ENCODE measurements at places on chromosomes 5 and 9.

- DNase-seq, result no peak
These were observed 311.8 kb downstream of the DNAH5 start for GRCh38 chr5:13632676-13633075.

GRCh38 chr9:13139641-13140171 lies 139.8 kb downstream of the MPDZ start:
- DNase-seq, result peak; percentile 61

DNA sequence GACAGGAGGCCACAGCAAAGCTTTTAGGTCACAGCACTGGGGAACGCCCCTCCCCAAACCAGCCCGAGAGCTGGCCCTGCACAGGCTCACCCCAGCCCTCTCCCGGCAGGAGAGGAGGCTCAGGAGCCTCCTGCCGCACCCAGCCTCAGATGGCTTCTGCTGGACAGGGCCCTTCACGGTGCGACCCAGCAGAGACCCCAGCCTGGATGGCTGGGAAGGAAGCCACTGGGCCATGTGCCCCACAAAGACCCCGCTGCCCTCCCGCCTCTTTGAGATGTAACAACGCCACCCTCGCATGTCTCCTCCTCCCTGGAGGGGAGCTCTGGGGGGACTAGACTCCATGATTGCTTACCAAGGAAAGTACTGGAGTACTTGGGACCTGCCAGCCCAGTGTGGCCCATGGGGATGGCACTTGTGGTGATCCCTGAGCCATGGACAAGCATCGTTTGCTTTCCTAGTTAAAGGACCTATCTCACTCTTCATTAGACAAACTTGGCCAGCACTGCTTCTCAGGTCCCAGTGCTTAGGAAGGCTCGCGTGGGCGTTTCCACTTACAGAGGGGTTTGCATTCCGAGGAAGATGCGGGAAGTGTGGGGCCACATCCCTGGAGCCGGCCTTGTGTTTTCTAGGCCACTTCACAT lies 9.0 kb downstream of the MYMK start:
- DNase-seq, result no peak

DNA sequence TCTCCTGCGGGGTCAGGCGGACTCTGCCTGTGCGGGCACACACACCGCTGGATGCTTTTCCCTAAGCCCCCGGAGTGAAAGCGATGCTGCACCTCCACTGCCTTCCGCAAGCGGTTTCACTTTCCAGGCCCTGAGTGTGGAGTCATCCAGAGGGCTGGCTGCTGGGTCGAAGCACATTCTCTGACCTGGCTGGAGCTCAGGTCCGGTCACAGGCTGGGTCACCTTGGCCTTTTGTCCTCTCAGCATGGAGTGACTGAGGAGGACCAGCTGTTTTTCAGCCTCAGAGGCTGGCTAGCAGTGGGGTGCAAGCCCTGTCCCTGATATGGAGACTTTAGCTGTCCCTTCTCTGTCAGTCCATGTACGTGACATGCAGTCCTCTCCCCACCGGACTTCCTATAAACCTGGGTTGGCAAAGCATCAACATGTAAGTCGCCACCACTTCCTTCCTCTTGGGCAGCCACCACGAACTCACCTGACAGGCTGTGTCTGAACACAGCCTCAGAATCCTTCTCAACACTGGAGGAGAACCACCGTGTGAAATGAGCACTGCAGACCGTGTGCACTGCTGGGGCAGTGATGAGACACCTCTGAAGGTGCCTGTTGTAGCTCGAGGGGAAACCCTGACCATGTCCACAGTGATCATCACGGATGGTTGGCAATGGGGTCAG lies 51.3 kb downstream of the GADD45G start:
- no peak for DNase-seq

DNA sequence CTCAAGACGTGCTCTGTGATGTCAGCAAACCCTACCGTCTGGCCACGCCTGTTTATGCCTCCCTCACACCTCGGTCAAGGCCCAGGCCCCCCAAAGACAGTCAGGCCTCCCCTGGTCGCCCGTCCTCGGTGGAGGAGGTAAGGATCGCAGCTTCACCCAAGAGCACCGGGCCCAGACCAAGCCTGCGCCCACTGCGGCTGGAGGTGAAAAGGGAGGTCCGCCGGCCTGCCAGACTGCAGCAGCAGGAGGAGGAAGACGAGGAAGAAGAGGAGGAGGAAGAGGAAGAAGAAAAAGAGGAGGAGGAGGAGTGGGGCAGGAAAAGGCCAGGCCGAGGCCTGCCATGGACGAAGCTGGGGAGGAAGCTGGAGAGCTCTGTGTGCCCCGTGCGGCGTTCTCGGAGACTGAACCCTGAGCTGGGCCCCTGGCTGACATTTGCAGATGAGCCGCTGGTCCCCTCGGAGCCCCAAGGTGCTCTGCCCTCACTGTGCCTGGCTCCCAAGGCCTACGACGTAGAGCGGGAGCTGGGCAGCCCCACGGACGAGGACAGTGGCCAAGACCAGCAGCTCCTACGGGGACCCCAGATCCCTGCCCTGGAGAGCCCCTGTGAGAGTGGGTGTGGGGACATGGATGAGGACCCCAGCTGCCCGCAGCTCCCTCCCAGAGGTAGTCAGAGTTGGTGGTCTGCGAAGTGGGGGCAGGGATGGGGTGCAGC lies 103.2 kb downstream of the PPARGC1B start:
- no peak for DNase-seq

GRCh38 chr9:112971415-112971814 lies 40.6 kb downstream of the ZNF883 start:
- DNase-seq, result no peak

GRCh38 chr9:98104445-98104881 lies 14.6 kb downstream of the TRIM14 start:
- no peak for DNase-seq

GRCh38 chr5:33312571-33313549 lies 127.9 kb upstream of the TARS1 start:
- peak; percentile 87 for DNase-seq

DNA sequence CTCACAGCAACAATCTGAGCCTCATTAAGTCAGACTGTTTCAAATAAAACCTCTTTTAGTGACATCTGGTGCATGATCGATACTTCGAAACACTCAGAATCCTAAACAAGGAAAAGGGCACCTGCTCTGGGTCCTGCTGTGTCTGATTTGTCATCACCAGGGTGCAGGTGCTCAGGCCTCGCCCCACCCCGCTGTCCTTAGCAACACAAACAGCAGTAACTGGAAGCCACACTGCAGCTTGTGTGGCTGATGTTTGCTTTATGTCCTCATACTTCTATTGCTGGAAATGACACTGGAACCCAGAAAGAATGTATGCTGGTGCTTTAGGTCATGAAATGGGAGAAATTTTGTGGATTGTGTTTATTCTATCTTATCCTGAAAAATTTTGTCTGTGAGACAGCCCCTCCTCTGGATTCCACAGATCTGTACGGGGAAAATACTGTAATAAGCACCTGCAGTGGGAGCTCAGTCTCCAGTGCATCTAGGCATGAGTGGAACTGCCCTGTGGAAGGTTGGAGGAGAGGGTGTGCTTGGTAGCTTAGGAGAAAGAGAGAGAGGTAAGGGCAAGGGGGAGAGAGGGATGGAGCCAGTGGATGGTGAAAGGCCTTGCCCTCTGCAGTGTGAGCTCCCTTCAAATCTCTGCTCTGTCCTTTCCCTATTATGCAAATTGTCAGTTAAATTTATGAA lies 284.2 kb downstream of the SMARCA2 start:
- no peak for DNase-seq

DNA sequence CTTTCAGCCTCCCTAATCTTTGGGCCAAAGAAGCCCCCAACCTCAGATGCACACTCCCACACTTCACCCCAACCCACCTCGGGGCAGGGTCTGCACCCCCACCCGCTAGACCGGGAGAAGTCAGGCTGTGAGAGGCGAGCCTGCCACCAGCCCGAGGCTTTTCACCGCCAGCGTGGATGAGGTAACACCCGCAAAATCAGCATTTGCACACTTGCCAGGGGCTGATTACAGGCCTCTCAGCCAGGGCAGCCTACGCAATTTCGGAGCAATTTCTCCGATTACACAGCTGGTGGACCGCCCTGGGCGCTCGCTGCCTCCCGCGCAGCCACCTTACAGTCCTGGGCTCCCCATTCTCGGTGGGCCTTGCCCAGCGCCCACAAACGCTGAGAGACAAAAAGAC lies 68.5 kb downstream of the FOXD1 start:
- DNase-seq, result no peak

GRCh38 chr5:147882586-147883313 lies 4.2 kb downstream of the SCGB3A2 start:
- no peak for DNase-seq

DNA sequence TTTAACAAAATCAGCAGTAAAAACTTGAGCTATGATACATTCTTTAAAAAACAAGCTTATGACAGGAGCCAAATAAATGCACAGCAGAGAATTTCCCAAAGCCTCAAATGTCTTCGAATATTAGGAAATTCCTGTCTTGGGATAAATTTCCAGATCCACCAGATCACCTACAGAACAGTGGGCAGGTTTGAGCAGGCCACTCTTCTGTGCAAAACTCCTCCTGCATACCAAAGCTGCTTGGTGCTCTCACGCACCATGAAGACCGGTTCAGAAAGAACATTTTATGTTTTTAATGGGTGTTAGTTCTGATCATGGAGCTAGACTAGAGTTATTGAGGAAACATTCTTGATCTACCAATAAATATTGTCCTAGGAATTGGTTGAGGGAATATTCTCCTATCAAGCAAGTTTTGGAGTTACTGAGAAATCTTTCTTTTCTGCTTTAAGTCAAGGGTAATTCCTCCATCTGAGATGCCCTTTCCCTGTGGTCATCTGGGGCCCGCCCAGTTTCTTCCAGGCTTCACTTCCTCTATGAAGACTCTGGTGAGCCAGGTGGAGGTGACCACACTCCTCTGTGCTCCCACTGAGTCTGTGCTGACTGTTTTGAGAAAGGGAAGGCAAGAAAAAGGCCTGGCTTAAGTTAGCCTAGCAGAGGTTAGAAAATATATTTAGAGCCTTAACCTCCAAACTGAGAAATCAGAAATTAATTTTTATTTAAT lies 17.9 kb downstream of the TNFSF15 start:
- DNase-seq, result no peak

DNA sequence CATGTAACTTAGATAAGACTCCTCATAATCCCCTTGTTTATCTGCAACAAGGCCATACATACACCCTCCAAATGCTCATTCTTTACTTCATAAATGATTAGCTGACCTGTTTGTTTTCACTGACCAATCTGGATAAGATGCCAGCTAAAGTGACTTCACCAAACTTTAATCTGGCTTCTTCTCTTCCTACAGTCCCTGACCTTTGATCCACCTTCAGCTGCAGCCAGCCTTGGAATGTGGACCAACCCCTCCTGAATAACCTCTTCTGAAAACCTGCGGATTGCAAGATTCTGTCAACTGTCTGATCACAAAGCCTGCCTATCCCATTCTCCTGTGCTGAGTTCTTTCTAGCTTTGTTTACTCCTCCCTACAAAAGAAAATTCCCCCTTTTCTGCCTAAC lies 476.8 kb downstream of the LRRC70 start:
- no peak for DNase-seq

DNA sequence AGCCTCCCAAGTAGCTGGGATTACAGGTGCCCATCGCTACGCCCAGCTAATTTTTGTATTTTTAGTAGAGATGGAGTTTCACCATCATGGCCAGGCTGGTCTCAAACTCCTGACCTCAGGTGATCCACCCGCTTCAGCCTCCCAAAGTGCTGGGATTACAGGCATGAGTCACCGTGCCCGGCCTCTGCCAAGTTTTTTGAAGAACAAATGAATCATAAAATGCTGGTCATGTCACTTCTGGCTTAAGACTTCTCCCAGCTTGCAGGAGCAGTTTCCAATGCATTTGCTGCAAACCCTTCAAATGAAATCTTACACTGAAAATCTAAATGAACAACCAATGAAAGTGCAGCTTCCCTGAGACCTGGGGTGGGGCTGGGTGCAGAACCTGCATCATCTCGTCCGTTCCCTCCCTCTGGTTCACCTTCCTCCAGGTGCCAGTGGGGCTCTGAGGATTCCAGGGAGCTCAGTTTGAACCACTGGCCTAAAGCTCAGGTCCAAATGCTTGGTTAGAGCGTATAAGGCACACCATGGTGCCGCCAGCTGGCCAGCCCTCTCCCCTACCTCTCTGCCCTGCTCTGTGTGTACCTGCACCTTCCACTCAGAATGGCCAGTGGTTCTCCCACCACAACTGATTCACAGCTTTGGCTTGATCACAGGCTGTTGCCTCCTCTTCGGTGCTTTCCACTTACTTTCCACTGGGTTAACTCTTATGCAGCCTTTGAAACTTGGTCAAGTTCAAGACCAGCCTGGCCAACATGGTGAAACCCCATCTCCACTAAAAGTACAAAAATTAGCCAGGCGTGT lies 39.8 kb upstream of the FUBP3 start:
- DNase-seq, result no peak

GRCh38 chr5:138386290-138386689 lies 33.8 kb downstream of the KDM3B start:
- no peak for DNase-seq

GRCh38 chr5:90983148-90983547 lies 400.0 kb downstream of the ARRDC3 start:
- DNase-seq, result no peak

DNA sequence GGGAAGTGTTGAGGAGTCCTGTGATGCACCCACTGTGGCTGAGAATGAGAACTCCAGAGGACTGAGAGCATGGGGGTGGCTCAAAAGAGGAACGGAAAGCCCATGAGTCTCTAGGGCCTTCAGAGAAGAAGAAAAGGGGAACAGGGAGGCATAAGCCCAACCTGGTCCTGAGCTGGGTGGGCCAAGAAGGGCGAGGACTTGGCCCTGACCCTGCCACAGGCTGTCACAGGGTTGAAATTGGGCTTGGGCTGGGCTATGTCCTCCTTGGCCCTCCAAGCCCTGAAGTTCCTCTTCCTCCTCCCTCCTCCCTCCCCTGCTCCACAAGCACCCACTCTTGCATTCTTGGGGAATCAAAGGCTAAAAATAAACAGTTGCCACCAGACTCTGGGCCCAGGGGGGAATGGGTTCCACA lies 49.3 kb upstream of the PPARGC1B start:
- no peak for DNase-seq

DNA sequence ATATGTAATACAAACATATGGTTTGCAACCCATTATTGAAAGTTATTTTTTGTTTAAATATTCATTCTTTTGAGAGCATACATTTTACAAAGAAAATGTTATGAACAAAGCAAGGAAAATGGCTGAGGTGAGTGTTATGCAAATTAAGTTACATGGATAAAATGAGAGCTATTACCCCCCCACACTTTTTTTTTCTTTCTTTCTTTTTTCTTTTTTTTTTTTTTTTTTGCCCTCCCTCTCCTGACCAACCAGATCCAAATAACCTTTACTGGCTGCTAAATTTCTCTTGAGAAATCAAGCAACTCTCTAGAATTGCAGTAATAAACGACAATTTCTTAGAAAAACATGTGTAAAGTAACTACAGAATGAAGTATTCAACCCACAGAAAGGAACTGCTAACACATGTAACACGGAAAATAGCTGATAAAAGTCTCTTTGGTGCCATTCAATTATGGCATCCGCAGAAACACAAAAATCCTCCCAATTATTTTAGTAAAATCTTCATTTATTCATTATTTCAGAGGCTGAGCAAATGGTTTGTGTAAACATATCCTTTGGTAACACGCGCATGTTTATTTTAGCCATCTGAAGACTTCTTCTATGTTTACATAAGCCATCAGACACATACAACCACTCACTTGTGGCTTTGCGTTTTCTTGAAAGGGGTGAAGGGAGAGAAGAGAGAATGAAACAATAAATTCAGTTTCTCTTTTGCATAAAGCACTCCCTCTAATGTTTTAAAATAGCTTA lies 216.1 kb downstream of the NFIB start:
- no peak for DNase-seq
